ENCODE measurements at places on chromosomes 2 and 18.

DNA sequence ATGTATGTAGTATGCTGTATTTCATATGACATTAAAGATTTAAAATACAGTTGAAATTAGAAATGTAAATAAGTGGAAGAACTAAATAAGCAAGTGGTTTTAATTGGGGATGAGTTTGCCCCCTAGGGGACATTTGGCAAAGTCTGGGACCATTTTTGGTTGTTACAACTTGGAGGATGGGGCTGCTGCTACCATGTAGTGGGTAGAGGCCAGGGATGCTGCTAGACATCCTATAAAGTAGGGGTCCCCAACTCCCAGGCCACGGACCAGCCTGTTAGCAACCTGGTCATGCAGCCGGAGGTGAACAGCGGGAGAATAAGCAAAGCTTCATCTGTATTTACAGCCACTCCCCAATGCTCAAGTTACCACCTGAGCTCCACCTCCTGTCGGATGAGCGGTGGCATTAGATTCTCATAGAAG is 27.9 kb upstream of the ASNSD1 start:
- no peak for DNase-seq

- no peak for DNase-seq
These were observed 33.4 kb downstream of the SIX2 start for GRCh38 chr2:44975571-44976450.

DNA sequence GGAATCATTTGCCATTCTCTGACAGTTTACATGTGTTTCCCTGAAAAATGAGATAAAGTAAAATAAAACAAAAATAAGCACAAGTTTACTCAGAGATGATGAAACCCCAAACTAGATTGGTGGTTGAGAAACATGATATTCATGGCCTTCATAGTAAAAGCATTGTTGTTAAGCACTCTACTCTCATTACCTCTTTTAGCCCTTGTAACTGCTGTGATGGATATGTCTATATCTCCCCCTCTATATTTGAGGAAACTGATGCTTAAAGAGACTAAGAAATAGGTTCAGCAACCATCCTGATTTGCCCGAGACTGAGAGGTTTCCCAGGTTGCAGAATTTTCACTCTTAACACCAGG is 33.9 kb upstream of the GALNT3 start:
- no peak for DNase-seq

DNA sequence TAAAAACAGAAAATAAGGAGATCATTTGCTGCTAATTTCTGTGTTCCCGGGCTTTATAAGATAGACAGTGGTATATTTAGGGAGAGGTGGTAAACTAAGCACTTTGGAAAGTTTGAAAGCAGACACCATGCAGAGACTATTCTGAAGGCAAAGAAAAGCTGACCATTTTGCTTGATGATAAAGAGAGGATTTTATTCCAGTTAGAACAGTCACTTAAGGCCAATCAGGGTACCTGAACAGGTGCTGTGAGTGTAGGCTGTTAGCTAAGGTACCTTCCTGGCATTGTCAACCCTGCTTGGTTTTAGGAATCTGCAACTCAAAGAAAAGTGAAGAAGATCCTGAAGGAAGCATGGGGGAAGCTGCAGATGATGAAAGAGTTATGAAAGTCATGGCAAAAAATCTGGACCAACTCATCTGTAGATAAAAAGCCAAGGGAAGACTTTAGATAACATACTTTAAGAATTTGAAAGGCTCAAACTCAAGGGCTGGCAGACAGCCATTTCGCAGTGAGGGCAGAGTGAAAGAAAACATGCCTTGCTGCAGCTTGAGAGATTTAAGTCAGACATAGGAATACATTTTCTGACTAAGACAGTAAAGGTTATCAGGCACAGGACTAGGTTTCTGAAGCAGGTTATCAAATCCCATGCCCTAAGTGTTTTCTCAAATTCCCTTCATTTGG is 80.1 kb upstream of the ARL5A start:
- no peak for DNase-seq

- no peak for DNase-seq
These were observed 93.7 kb downstream of the CERKL start for GRCh38 chr2:181563101-181563692.

DNA sequence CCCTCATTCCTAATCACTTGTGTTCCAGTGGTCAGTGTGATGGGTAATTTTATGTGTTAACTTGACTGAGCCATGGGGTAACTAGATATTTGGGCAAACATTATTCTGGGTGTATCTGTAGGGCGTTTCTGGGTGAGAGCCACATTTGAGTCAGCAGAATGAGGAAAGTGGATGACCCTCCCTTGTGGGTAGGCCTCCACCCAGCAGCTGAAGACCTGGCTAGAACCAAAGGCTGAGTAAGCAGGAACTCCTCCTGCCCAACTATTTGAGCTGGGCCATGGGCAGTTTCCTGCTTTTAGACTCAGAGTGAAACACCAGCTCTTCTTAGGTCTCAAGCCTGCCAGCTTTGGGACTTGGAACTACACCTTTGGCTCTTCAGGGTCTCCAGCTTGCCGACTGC is 141.8 kb downstream of the ACKR3 start:
- DNase-seq, result no peak

- DNase-seq, result no peak
These were observed 18.7 kb downstream of the DBI start for GRCh38 chr2:119385466-119385865.

DNA sequence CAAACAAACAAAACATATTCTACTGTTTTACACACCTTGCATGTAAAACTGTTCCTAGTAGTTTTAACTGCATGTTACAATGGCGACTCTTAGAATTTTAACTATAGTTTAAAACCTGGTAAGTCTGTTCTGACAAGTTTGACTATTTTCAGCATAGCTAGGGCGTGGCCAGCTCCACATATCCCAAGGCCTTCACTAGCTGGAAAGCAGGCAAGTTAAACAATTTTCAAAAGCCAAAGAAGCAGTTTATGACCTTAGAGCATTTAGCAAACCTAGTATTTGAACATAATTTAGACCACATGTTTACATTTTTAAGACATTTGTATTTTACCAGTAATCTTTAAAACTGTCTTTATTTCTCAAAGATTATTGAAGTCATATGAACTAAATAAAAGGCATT is 402.8 kb upstream of the SYT4 start:
- DNase-seq, result peak; percentile 65

- no peak for DNase-seq
These were observed 677.6 kb downstream of the IRS1 start for GRCh38 chr2:226122041-226122440.

DNA sequence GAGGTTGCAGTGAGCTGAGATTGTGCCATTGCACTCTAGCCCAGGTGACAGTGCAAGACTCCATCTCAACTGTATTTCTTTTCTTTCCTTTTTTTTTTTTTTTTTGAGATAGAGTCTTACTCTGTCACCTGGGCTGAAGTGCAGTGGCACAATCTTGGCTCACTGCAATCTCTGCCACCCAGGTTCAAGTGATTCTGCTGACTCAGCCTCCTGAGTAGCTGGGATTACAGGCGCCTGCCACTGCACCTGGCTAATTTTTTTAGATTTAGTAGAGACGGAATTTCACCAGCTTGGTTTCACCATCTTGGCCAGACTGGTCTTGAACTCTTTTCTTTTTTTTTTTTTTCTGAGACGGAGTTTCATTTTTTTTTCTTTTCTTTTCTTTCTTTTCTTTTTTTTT is 41.3 kb upstream of the SATB2 start:
- no peak for DNase-seq

DNA sequence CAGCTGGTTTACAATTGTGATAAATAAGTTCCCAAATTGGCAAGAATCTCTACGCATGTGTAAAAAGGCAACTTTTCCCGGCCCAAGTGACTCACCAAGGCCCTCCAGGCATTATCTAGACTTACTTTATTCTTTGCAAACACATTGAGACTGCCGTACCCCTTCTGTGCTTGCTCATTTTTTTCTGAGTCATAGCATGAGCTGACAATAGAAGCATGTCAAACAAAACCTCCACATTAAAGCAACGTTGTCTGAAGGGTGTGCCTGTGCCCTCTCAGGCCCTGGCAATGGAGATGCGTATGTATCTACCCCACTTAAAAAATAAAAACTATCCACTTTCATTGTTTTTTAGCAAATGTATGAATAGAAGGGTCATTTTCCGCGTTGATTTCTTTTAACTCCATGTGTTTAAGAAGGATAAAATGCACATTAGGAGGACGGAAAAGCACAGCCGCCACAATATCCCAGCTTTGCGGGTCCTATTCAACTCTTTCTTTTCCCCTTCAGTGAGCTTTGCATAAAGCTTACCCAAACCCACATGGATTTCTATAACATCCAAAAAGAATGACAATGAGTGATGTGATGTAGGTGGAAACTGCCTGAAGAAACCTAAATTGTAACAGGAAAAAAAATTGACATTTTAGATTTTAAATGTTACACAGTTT is 298.2 kb downstream of the CDCA7 start:
- peak; percentile 91 for DNase-seq

DNA sequence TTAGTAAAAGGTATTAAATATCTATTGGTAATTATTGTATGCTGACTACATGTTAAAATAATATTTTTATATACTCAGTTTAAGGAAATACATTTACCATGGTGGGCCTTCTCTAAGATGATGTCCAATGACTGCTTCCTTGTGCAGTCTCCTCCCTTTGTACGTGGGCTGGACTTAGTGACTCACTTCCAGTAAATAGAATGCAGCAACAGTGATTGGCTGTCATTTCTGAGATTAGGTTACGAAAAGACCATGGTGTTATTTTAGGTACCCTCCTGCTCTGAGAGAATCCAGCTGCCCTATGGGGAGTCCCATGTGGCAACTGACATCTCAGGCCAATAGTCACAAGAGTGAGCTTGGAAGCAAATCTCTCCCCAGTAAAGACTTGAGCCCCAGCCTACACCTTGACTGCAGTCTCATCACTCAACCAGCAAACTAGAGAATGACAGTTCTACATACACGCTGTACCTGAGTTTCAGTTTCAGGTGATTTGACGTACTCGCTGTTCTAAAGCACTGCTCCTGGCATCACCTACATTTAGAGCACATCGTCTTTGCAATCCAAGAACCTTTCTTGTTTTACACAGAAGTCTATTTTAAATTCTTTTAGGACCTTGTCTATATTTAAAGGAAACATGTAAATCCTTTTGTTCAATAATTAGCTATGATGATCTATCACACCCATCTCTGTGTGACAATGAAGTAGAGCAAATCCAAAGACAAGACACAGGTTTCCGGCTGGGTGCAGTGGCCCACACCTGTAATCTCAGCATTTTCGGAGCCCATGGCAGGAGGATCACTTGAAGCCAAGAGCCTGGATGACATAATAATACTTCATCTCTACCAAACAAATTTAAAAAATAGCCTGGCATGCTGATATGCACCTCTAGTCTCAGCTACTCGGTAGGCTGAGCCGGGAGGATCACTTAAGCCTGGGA is 87.2 kb downstream of the COBLL1 start:
- no peak for DNase-seq

GRCh38 chr2:105166688-105167087 is 74.9 kb upstream of the GPR45 start:
- no peak for DNase-seq

- DNase-seq, result no peak
These were observed 16.3 kb downstream of the VPS4B start for GRCh38 chr18:63405986-63406385.

- no peak for DNase-seq
These were observed 39.2 kb upstream of the ZNF385B start for GRCh38 chr2:179900655-179901054.

GRCh38 chr2:148701877-148702276 is 57.3 kb downstream of the EPC2 start:
- no peak for DNase-seq

DNA sequence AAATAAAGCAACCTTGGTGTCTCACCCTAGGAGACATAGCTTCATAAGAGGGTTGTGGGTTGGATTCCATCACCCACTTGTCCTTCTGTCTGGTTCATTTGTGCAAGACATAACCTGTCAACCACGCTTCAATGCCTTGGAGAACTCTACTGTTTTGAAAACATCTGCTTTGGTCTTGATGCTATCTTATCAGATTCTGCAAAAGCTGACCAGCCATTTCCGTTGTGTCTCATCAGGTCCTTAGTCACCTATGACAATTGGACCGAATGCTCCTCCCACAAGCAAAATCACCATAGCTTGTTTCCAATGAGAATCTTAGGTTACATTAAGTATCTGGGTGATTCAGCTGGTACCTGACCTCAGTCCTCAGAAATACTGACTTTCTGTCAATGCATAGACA is 35.4 kb downstream of the STAT4 start:
- DNase-seq, result no peak

DNA sequence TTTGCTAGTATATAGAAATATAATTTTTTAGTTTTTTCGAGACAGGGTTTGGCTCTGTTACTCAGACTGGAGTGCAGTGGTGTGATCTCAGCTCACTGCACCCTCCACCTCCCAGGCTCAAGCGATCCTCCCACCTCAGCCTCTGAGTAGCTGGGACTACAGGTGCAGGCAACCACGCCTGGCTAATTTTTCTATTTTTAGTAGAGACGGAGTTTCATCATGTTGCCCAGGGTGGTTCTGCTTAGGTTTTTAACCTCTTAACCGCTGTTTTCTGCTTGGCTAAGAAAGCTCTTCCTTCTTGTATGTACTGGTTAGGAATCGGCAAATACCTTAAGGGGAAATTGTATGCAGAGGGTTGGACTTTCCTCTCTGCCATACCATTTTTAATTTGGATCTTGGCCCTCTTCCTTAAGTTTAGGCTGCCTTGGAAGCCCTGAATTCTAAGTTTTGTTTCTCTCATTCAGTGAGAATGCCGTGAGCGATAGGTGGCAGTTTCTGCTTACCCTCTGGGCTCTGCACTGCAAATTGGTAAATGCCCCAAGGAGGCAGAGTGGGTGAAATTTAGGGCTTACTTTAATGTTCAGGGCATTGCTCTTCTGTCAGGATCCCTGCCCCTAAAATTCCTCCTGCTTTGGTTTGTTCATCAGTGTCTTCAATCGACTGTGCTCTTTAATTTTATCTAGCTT is 32.3 kb downstream of the EML6 start:
- no peak for DNase-seq

- DNase-seq, result no peak
These were observed 22.3 kb downstream of the KLF7 start for GRCh38 chr2:207143215-207144172.

DNA sequence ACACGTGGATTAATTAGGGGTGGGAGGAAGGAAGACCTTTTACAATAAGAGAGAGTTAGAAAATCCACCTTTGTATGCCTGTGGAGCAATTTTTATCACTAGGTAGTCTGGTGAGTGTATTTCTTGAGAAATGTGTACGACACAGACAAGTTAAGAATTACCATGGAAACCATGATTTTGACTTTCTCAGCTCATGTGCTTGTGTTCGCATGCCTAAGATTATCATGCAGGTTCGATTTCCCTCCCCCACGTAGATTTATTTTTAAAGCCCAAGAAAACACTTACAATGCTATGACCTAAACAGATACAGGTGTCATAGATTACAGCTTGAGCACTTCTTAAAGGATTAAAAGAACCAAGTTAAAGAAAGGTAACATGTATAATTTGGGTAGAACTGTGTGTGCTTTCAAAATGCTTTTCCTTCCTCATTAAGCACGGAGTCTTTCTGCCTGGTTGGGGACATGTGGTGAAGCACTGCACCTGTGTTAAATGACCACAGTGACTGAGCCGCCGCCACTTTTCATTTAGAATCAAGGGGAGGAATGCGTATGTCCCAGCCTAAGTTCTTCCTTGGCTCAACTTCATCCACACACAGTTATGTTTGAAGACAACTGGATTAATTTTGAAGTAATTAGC is 16.6 kb downstream of the SERTAD2 start:
- DNase-seq, result no peak
